ENCODE measurements at places on chromosomes 13 and 19.
A peak's percentile ranks its signal among the peaks of the same experiment; 100 is the strongest.

DNA sequence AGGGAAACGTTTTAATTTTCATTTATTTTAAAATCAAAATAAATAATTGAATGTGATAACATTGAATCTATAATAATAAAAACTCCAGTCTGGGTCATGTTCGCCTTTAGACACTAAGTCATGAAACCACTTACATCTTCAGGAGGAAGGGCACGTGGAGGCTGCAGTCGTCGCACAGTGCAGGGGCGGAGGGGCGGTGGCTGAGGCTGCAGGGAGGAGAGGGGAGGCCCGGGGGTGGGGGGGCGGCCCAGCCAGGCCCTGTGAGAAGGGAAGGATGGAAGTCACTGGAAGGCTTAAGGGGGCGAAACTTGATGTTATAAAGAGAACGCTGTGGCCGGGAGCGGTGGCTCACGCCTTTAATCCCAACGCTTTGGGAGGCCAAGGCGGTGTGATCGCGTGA is 14.9 kb upstream of the LATS2 start:
- no peak for DNase-seq

- DNase-seq = no peak
These were observed 30.4 kb upstream of the SPATA13 start for GRCh38 chr13:24129914-24130774.

GRCh38 chr13:98447881-98448641 is 128.8 kb downstream of the STK24 start:
- DNase-seq = no peak

GRCh38 chr13:33611121-33611805 is 206.7 kb upstream of the RFC3 start:
- DNase-seq = no peak

- DNase-seq = no peak
These were observed 386.3 kb downstream of the KCTD12 start for GRCh38 chr13:76499891-76500290.

DNA sequence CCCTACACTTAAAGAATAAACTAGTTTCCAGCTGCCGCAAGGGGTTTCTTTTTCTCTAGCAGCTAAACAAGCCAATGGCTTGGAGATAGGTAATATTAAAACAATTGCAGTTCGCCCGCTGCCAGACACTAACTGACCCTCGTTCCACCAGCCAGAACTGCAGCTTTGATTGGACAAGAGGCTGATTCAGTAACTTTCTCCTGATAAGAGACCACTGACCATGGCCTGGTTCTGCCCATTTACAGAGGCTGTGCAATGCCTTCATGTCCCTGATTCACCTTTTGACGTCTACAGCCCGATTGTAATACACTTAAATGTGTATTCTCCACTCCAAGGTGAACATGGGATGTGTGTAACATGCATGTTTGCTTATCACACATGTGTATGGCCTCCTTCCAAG is 12.8 kb upstream of the C19orf12 start:
- DNase-seq = no peak

DNA sequence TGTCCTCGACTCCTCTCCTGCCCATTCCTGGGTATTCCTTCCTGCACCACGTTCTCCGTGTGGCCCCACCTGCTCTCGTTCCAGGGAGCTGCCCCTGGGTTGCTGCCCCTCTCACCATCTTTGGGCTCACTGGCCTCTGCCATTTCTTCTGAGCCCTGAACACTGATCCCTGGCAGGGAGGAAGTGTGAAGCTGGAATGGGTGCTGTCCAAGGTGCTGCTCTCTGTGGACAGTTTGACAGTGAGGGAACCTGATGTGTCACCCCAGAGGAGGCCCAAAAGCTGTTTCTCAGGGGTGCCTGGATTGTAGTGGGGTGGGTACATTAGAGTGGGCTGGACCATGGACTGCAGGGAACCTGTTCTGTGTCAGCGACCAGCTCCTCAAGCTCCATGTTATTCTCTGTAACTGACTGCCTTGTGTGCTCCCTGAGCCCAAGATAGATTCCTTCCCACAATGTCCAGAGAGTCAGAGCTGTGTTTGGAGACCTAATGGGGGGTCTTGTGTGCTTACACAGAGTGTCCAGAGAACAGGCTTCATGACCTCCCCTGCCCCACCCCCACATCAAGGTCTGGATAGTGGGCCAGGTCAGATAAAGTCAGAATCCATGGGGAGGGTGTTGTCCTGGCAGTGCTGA is 7.2 kb upstream of the CEACAM8 start:
- DNase-seq = no peak

GRCh38 chr13:19864024-19864745 is 736 bp upstream of the ZMYM5 start:
- peak; percentile 71 for DNase-seq

DNA sequence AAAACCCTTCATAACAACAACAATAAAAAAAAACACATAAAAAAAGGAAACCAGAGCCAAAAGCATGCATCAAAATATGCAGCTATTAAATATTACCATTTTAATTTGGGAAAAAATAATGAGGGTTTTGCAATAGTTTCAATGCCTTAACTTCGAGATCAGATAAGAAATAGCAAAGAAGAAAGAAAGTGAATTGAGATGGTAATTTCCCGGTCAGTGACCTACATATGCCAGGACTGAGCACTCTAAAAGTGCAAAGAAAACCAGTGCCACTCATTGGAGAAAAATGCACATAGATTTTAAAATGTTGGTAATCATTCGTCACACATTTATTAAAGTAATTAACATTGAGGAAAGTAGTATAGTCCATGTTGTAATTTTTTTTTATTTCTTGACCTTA is 944.2 kb downstream of the EFNB2 start:
- DNase-seq = no peak

- no peak for DNase-seq
These were observed 72.9 kb upstream of the IRS2 start for GRCh38 chr13:109859216-109859835.

DNA sequence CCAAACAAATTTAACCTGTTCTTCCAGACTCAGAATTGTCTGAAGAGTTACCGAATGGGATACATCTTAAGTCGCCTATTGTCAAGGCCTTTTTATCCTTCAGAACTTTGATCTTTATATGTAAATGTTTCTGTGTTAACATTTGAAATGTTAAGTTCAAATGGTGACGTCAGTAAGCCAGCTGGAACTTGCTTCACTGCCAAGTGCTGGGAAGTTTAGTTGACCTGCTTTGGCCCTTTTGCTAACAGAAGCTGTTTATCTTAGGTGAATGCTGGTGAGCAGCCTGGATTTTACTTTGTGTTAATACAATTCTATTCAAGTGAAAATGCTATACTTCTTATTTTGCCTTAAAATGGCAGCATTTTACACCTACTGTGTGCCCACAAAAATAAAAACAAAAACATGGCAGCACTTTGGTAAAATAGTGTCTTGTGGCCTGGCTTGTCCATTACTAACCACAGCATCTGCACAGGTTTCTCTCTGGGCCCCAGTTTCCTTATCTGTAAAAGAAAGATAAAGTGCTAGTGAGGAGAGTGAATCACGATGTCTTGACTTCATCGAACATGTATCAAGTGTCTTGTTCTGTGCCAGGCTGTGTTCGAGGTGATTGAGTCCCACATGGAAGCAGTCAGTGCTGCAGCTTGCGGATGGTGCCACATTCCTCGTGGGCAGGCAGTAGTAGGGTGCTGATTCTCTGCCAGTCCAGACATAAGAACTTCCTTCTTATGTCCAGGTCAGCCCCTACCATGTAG is 2.2 kb downstream of the NAXD start:
- no peak for DNase-seq

DNA sequence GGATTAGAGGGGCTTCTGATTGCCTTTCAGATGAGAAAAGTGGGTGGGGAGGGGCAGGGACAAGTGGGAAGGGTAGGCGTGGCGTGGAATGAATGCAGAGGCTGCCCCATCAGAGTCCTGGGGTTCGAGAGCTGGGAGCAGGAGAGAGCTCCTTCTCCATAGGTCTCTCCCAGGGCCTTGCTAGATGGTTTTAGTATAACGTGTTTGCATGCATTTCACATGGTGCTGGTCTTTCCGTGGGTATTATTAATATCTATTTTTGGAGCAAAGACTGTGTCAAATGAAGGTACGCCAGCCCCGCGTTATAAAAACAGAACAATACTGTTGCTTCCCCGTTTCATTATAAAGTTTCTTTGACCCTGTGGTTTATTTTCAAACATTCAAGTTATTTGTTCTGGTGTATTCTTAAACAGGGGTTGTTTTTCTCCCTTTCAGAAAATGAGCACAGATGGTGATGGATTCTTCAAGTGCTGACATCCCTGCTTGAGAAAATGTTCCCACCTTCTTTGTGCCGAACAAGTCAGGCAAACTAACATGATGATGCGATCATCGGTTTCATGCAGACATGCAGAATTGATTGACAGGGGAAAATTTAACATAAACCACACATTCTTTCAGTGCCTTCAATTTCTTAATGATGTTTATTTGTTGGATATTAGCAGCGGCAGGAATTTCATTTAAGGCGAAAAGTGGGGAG is 62.1 kb upstream of the ZNF536 start:
- DNase-seq = no peak

GRCh38 chr19:58515259-58515658 is 3.5 kb upstream of the SLC27A5 start:
- DNase-seq = no peak

DNA sequence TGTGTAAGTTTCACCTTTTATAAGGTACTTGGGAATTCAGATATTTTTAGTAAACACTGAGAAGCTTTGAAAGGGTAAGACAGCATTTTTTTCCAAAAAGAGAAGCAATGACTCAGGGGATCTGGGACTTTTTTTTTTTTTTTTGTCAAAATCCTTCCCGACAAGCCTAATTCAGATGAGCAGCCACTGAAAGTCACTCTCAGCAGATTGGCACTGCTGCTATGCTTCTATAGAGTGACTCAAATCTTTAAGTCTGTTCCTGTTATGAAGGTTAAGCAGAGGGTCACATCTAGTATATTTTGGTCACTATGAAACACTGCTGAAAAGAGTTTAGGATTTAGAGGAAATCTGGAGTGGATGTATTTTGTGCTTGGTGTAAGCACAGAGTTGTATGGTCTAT is 571.1 kb downstream of the MYO16 start:
- no peak for DNase-seq

DNA sequence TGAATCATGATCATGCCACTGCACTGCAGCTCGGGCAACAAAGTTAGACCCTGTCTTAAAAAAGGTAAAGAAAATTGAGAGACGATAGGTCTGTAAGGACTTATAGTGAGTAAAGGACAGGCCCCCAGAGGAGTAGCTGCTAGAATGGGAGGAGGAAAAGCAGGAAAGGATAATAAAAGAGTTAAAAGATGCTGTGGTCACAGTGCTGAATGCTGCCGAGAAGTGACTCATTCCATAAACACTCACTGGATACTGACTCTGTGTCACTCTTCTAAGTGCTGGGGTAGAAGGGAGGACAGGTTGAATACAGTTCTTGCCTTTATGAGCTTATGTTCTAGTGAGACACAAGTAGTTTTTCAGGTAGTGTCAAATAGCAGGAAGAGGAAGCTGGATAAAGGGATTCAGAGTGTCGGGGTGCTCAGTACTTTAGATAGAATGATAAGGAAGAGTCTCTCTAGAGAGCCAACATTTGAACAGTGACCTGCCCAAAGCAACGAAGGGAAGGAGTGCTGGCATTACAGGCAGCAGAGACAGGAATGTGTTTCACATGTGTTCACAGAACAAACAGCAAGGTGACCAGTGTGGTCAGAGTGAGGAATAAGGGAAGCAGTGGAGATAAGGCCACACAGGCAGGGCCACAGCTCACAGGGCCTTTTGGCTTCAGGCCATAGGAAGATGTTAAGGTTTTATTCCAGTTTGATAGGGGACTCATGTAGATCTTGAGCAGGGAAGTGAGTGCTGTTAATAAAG is 1240.5 kb downstream of the UQCRFS1 start:
- DNase-seq = no peak

DNA sequence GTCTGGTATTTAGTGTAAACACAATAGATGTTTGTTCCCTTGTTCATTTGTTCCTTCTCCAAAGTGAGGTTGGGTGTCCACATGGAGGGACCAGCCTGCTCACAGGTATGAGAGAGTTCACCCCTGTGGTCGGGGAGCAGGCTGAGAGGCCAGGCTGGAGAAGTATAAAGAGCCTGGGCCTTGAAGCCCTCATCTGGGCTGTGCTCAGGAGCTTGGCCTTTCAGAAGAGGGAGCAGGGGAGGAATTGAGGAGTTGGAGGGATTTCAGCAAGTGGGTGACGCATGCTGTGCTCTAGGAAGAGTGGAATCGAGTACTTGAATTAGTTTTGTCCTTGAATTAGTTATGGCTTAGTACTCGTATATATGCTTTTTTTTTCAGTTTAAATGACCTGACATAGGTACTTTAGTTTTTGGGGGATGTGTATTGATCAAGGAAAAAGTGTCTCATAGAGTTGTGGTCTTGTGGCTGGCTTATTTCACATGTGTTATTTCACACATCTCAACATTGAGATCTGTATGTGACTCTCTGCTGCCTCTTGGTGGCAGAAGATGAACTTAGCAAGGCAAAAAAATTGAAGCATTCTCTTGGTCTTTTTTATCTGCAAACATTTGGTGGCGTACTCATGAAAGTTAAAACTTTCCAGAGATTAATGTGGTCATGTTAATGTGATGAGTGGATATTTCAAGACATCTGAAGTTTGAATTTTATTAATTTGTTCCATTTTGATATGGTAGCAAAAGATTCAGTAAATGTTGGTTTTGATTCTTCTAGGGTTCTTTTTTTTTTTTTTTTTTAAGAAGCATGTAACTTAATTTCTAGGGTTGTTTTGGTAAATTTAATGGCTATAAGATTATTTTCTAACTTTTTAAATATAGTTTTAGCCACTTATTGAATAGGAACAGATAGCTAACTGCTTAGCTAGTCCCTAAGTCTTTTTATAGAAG is 54.3 kb downstream of the SLAIN1 start:
- peak; percentile 21 for DNase-seq

GRCh38 chr19:14830702-14831101 is 4.3 kb downstream of the OR7A5 start:
- DNase-seq = no peak

- DNase-seq = no peak
These were observed 995 bp upstream of the CEACAM18 start for GRCh38 chr19:51477344-51477743.

- no peak for DNase-seq
These were observed 302.9 kb downstream of the DCT start for GRCh38 chr13:94176561-94176960.

Measured in NCI-H748 treated with DMSO at 0.1 percent for 48 hours (cell line).